ENCODE measurements at places on chromosomes 12 and 14.

- DNase-seq: peak; percentile 59
Observed at GRCh38 chr12:93153321-93153720, 224.2 kb upstream of the EEA1 start.

DNA sequence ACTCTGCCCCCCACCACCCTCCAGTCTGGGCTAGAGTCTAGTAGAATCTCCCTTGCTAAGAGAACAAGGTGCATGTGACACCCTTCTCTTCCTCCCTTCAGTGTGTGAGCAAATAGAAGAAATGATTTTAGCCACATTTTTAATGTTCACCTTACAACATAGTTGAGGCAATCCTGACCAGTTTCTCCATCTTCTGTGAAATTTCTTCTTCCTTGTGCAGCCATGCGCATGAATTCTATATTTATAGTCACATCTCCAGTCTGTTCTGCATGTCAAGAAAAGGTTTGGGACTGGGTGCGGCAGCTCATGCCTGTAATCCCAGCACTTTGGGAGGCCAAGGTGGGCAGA lies 9.5 kb upstream of the LTA4H start:
- DNase-seq: no peak

DNA sequence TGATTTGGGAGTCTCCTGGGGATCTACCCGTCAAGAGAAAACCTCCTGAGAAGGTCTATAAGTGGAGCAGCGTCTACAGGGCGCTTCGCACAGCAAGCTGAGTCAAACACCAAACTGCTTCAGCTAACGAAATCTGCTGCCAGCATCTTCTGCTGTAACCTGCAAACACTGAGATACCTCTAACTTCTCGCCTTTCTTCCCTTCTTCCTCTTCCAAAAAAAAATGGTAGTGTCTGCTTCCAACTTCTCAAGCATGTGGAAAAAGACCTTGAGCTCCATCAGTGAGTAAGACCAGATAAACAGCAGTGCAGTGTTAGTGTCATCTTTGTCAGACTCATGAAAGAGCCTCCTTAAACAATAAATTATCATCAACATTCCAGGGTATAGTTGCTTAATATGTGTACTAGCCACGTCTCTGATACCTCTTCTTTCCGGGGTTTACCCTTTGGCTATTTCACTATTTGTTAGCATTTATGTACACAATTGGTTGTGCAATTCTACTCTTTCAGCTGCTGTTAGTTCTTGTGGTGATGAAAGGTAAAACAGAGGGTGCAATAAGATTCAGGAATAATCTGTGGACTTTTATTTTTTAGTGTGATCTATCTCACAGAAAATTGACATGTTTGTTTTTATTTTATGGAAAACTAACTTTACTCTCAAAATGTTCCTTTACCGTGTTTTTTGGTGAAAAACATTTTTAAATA lies 81.6 kb downstream of the LLPH start:
- DNase-seq: peak; percentile 45

DNA sequence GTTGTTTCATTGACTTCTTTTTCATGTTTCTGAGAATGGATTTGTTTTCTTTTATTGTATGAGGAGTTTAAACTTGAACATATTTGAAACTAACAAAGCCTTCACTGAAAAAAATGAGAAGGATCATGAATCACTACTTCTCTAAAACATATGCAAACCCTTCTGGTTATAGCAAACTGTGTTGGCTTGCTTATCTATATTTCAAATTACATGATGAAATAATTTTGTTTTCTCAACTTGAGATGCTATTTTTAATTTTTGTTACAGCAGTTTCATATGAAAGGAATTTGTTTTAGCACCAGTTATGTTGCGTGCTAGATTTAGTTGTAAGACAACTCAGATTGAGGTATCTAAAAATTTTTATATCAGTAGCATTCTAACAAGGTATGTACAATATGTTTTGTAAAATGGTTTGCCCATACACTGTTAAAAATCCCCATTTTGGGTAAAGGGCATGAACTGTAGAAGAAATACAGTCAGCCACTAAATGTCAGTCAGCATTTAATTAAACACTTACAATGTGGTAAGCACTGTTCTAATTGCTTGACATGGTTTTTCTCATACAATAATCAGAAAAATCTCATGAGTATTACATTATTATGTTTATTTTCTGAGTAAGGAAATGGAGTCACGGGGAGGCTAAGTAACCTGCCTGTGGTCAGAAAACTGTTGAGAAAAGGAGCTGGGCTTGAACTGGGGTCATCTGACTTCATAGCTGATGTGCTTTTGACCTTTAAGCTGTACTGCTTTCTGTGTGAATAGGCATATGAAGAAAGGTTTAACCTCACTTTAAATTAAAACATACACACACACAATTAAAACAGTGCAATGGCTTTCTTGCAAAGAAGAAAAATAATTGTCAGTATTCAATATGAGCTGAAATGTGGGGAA lies 105.7 kb downstream of the PLEKHA5 start:
- peak; percentile 67 for DNase-seq

GRCh38 chr12:95701722-95702418 lies 88.7 kb downstream of the NTN4 start:
- no peak for DNase-seq

- no peak for DNase-seq
Observed at GRCh38 chr12:130434560-130434959, 96.9 kb downstream of the PIWIL1 start.

GRCh38 chr14:64951724-64952123 lies 9.2 kb upstream of the GPX2 start:
- no peak for DNase-seq

DNA sequence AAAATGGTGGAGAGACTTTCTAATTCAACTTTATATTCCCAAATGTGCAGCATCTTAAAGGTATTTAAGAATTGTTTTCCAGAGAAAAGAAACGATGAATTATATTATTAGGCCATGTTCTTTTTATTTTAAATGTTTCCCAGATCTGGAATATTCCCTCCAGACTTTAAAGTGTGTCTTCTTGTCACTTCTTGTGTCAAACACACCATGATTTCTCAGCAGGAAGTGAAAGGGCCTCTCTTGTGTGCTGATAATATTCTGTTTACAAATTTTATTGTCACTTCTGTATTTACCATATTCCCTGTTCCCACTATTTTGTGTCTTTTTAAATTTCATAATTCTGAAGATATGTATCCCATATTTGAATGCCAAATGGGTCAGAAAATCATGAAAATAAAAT lies 455.0 kb upstream of the FLRT2 start:
- no peak for DNase-seq

DNA sequence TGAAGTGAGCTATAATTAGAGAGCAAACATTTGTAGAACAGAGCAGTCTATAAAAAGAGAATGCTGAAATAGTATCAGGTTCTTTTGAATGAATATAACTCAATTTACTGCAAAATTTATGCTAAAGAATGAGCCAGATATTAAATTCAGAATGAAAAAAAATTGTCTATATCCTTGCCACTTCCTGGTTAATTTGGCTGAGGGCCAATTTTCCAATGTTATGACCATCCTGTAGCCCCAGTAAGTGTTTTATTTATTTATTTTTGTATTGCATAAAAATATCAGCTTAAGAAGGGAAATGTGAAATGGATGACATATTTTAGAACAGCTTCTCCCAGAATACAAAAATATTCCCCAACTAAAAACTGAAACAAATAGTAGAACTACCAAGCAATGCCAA lies 263.4 kb downstream of the SOX5 start:
- DNase-seq: no peak

DNA sequence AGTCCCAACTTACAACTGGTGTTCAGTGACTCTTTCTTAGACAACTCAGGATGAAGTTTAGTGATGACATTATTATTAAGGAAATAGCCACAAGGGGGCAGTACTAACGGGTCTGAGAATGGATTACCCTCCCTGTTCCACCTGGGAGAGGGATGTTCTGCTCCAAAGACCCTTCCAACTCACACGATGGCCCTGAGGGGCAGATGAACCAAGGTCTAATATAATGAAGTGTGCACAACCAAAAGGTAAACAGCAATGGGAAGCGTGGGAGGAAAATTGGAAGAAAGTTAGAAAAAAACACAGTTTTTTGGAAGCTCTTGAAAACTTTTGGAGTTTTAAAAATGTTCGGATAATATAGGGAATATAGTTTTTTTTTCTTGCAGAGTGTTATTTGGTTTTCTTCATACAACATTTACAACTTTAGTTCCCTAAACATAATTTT lies 24.0 kb downstream of the FGF6 start:
- peak; percentile 10 for DNase-seq

DNA sequence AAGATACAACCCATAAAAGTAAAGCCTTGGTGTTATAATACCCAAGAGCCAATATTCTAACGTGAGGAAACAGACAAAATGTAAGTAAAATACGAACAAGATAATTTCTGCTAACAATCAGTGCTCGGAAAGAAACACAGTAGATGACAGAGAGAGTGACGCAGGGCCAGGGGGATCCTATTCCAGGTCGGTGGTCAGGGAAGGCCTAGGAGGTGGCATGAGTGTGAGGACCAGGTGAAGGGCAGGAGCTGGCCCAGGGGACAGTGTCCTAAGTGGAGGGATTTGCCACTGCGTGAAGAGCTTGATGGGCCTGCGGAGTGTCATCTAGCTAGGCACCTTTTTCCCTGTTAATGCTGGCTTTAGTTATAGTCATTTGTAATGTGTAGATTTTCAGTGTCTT lies 35.3 kb downstream of the ETV6 start:
- DNase-seq: no peak

GRCh38 chr12:32589165-32589865 lies 89.8 kb upstream of the DNM1L start:
- no peak for DNase-seq

GRCh38 chr14:101068313-101069227 lies 165.0 kb upstream of the RTL1 start:
- no peak for DNase-seq

DNA sequence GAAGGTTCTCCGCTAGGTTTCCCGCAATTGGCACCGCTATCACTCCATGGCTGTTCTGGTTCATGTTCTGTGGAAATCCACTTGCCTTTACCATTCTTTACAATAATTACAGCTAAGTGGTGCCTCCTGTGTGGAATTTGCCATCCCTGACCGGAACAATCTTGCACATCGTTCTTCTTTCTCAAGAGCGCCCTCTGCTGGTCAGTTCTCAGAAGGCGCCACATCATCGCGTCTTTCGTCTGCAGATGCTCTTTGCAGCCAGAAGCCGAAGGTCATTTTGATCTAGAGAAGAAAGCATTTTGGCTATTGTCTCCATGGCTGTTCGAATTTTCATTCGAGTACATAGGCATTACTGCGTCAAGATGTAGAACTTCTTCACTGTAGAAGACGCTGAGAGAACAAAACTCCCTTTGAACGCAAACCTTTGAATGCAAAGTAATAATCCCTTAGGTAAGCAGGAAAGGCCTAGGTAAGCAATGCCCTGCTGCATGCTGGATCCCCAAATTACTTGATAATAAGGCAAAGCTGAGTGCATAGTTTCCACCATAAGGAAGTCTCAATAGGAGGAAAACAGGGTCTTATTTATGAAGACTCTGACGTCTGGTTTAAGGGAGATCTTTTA lies 10.1 kb upstream of the RTRAF start:
- DNase-seq: peak; percentile 70

DNA sequence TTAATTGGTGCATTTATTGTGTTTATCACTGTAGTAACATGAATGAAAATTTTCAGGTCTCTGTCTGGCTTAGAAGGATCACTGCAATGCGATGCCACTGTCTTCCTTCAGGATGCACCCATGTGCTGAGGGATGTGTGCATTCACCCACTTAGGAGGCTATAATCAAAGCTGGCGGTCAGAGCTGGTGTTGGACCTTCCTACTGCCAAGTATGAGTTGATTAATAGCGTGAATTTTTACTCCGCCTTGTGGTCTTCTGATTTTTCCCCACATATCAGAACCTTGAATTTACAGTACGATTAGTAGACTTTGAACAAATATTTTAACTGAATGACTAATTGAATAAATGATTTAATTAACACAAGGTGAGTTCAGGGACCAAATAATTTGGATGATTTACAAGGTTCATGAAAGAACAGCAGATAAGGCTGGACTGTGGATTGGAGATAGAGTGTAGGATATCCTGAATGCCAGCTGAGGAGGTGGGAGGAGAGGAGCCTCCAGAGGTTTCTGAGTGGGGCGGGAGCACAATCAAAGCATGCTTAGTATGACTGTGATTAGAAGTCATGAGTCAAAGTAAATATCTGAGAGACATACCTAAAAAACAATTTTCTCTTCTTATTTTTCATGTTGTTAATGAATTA lies 50.1 kb downstream of the RERG start:
- DNase-seq: no peak

DNA sequence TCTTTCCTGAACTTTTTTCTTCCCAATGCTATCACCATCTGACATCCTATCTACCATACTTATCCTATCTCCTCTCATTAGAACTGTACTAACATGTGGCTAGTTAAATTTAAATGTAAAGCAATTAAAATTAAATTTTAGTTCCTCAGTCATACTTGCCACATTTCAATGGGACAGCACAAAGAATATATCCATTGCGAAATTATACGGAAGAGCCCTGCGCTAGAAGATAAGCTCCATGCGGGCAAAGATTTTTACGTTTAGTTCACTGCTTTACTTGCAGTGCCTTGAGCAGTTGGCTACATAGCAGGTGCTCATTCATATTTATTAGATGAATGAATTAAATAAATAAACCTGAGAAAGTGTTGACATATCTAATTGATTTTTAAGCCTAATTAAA lies 33.1 kb downstream of the SEC23A start:
- no peak for DNase-seq

DNA sequence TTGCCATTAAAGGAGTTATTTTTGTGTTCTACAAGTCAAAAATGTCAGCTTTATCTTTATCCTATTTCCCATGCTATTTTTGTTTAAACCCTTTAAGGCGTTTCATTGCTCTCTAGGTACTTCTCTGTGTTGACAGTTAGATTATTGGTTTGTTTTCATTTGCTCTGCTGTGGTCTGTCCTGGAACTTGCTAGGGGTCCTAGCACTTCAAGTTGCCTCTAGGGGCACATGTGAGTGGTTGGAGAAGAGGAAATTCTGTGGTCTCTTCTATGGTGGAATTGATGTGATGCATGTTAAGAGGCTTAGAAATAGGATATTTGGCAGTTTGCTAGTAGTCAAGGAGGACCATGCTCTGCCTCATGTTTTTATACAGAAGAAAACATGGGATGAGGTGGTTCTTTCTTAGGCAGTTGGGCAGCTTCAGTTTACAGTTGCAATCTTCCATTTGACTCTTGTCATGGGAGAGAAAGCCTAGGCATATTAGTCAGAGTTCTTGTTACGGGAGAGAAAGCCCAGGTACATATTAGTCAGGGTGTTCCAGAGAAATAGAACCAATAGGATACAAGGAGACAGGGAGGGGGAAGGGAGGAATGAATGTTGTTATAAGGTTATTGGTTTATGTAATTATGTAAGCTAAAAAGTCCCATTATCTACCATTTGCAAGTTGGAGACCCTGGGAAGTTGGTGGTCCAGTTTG lies 14.4 kb downstream of the TTLL5 start:
- peak; percentile 7 for DNase-seq

- peak; percentile 97 for DNase-seq
Observed at GRCh38 chr12:116455540-116456329, 103.4 kb upstream of the MAP1LC3B2 start.

DNA sequence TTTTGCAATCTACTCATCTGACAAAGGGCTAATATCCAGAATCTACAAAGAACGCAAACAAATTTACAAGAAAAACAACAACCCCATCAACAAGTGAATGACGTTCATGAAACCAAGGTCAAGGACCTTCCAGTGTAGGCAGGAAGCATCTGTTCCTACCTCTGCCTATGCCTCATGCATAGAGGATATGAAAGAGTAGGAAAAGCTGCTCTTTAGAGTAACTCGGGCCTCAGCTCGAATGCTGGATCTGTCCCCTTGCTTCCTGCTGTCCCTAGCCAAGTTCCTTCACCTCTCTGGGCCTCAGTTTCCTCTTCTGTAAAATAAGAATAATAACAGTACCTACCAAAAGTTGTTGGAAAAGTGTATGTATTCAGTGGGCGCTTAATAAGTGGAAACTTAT lies 65.0 kb downstream of the FOXN4 start:
- DNase-seq: no peak

GRCh38 chr14:102230481-102231210 lies 74.3 kb downstream of the MOK start:
- DNase-seq: no peak
